Activated CD4-positive, alpha-beta T cell treated with anti-CD3 and anti-CD28 coated beads, Interleukin-2, amount 10 ng/mL, durations not matched to agents 24 days and 14 days (primary cell): ENCODE measurements at places on chromosomes 5 and 9.
A peak's percentile ranks its signal among the peaks of the same experiment; 100 is the strongest.

- H3K4me1 ChIP-seq: no peaks in the 10 kb centered on the region
- H3K36me3 ChIP-seq: no peaks in the 10 kb centered on the region
- DNase-seq: no peak
- no peak overlapping the region for H3K4me3 ChIP-seq
These were observed 419.3 kb upstream of the MEF2C start for GRCh38 chr5:89302102-89302891.

GRCh38 chr9:121878271-121878822 is 214.8 kb downstream of the TTLL11 start:
- peaks cover 1% of the 10 kb centered on the region for H3K27me3 ChIP-seq
- H3K36me3 ChIP-seq: no peaks in the 10 kb centered on the region
- DNase-seq: no peak
- no peak overlapping the region for H3K27ac ChIP-seq

DNA sequence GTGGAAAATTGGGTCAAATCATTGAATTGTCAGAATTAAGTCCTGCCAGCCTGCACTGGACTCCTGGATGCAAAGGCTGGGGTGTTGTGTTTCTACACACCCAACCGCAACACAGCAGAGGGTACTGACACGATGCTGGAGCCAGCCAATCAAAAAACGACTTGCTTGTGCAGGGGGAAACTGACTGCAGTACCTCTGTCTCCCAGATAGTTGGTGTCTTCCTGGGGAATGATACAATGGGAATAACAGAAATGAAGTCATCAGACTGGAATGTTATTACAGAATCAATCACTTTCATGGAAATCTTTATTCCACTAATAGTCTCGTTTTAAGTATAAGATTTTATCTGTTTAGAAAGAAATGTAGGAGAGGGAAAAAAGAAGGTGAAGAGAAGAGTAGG is 330.3 kb downstream of the MLLT3 start:
- H3K4me1 ChIP-seq: peaks cover 5% of the 10 kb centered on the region
- no peak for DNase-seq
- H3K4me3 ChIP-seq: no peak overlapping the region
- H3K27me3 ChIP-seq: no peaks in the 10 kb centered on the region
- H3K27ac ChIP-seq: no peak overlapping the region

DNA sequence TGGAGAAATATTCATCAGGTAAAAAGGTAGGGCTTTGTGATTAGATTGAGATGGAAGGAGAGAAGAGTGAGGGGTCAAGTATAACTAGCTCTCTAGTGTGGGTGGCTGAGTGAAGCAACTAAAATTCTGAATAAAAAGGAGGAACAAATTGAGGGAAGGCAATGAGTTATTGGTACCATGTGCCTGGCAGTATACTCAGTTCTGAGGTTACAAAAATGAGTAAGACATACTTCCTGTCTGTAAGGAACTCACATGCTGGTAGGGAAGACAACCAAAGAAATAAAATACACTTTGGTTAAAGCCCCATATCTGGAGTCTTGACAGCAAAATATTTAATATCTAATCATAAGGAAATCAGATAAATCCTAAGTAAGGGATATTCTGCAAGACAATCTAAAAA is 476.8 kb upstream of the C9orf72 start:
- no peak overlapping the region for H3K4me3 ChIP-seq
- no peaks in the 10 kb centered on the region for H3K27me3 ChIP-seq
- no peak for DNase-seq
- H3K27ac ChIP-seq: no peak overlapping the region
- no peaks in the 10 kb centered on the region for H3K36me3 ChIP-seq

GRCh38 chr5:85052826-85053225 is 668.1 kb upstream of the EDIL3 start:
- no peaks in the 10 kb centered on the region for H3K4me1 ChIP-seq
- no peak overlapping the region for H3K4me3 ChIP-seq
- H3K27me3 ChIP-seq: no peaks in the 10 kb centered on the region
- DNase-seq: no peak
- H3K36me3 ChIP-seq: no peaks in the 10 kb centered on the region
- no peak overlapping the region for H3K27ac ChIP-seq

- no peak overlapping the region for H3K27ac ChIP-seq
- H3K4me3 ChIP-seq: peak overlapping the region; percentile 27
- peaks cover 49% of the 10 kb centered on the region for H3K27me3 ChIP-seq
- DNase-seq: peak; percentile 68
These were observed 206.0 kb upstream of the DMRTA1 start for GRCh38 chr9:22240619-22241018.

- H3K4me1 ChIP-seq: peaks cover 77% of the 10 kb centered on the region
- H3K36me3 ChIP-seq: peaks cover 3% of the 10 kb centered on the region
- no peak for DNase-seq
- H3K27me3 ChIP-seq: no peaks in the 10 kb centered on the region
- no peak overlapping the region for H3K4me3 ChIP-seq
These were observed 118.4 kb upstream of the MAP3K1 start for GRCh38 chr5:56696900-56697299.

GRCh38 chr5:14136228-14136627 is 6.9 kb upstream of the TRIO start:
- no peak overlapping the region for H3K27ac ChIP-seq
- H3K36me3 ChIP-seq: peaks cover 1% of the 10 kb centered on the region
- H3K4me3 ChIP-seq: no peak overlapping the region
- H3K4me1 ChIP-seq: no peaks in the 10 kb centered on the region

GRCh38 chr9:85115473-85115872 is 445.9 kb downstream of the NTRK2 start:
- H3K27ac ChIP-seq: no peak overlapping the region
- no peaks in the 10 kb centered on the region for H3K36me3 ChIP-seq
- H3K4me3 ChIP-seq: no peak overlapping the region
- H3K27me3 ChIP-seq: no peaks in the 10 kb centered on the region
- H3K4me1 ChIP-seq: no peaks in the 10 kb centered on the region
- no peak for DNase-seq

GRCh38 chr5:45521067-45521466 is 175.1 kb downstream of the HCN1 start:
- no peak overlapping the region for H3K4me3 ChIP-seq
- no peaks in the 10 kb centered on the region for H3K27me3 ChIP-seq
- no peak for DNase-seq
- H3K27ac ChIP-seq: no peak overlapping the region

- H3K4me1 ChIP-seq: no peaks in the 10 kb centered on the region
- DNase-seq: no peak
- no peak overlapping the region for H3K4me3 ChIP-seq
- H3K27me3 ChIP-seq: no peaks in the 10 kb centered on the region
- H3K27ac ChIP-seq: no peak overlapping the region
These were observed 479.0 kb downstream of the CYLC2 start for GRCh38 chr9:103474156-103474555.

DNA sequence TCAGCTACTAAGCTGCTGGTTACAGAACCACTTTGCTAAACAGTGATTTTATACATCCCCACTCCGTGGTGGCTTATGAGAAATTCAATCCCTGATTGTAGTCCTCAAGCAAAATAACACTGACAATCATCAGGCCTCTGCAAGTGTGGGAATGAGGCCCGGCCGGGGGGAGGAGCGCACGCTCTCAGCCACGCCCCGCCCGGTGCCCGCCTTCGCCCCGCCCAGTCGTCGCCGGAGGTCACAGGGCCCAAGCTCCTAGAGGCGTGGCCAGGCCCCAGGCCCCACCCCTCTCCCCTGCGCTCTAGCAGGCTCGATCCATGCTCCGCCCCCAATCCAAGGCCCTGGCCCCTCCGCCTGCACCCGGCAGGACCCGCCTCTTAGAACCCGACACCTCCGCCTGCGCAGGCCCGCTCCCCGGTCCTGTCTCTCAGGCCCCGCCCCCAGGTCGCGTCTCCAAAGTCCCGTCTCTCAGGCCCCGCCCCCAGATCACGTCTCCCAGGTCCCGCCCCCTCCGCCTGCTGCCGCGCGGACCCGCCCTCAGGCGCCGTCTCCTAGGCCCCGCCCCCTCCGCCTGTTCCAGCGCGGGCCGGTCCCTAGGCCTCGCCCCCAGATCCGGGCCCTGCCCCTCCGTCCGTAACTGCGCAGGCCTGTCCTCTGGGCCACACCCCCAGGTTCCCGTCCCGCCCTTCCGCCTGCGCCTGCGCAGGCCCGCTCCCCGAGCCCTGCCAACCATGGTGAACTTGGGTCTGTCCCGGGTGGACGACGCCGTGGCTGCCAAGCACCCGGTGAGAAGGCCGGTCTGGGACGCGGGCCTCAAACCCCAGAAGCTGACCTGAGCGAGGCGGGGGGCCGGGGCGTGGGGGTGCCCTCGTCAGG is at the start of gene TMEM141:
TMEM141 (plus strand) TSS at position 705 of the 876 bp plus-strand sequence; CDS start at position 732, 27 bp downstream.
- H3K4me1 ChIP-seq: peaks cover 26% of the 10 kb centered on the region
- H3K27me3 ChIP-seq: peaks cover 15% of the 10 kb centered on the region
- DNase-seq: peak; percentile 100
- H3K4me3 ChIP-seq: peak within 1 kb of the TSS; percentile 87
- peak within 1 kb of the TSS; percentile 91 for H3K27ac ChIP-seq
- peaks cover 3% of the 10 kb centered on the region for H3K36me3 ChIP-seq

DNA sequence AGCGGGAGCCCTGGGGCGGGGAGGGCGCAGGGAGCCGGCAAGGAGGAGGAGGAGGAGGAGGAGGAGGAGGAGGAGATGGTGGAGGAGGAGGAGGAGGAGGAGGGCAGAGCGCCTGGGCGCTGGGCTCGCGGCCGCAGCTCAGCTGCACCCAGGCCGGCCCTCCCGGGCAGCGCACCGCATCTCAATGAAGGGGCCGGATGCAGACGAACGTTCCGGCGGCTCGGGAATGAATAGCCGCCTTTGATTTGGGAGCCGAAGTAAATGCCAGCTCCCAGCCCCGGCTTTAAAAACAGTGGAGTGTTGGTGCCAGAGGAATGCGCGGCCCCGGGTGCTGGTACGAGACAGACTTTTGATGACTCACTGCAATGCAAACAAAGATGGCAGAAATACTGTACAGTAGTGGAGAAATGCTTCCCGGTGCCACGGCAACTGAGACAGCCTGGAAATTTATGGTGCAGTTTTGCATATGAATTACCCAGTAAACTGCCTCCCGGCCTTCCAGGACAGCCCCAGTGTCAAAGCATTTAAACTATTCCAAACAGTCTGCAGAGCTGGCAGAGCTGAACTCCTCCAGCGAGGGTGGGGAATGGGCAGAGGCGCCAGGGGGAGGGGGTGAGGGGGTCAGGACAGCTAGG is 43.1 kb downstream of the NACC2 start:
- H3K36me3 ChIP-seq: no peaks in the 10 kb centered on the region
- no peak overlapping the region for H3K27ac ChIP-seq
- peaks cover 4% of the 10 kb centered on the region for H3K27me3 ChIP-seq
- no peak overlapping the region for H3K4me3 ChIP-seq
- no peak for DNase-seq
- peaks cover 3% of the 10 kb centered on the region for H3K4me1 ChIP-seq

DNA sequence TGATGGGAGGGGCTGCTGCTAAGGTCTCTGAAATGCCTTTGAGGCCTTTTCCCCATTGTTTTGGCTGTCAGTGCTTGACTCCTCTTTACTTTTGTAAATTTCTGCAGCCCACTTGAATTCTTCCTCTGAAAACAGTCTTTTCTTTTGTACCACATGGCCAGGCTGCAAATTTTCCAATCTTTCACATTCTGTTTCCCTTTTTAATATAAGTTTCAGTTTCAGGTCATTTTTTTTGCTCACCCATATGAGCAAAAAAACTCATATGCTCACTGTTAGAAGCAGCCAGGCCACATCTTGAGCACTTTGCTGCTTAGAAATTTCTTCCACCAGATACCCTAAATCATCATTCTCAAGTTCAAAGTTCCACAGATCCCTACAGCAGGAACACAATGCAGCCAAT is 234.6 kb upstream of the ADRA1B start:
- DNase-seq: no peak
- no peaks in the 10 kb centered on the region for H3K36me3 ChIP-seq
- no peaks in the 10 kb centered on the region for H3K4me1 ChIP-seq
- no peak overlapping the region for H3K27ac ChIP-seq
- H3K4me3 ChIP-seq: no peak overlapping the region
- H3K27me3 ChIP-seq: no peaks in the 10 kb centered on the region

- DNase-seq: no peak
- H3K4me1 ChIP-seq: no peaks in the 10 kb centered on the region
- no peak overlapping the region for H3K4me3 ChIP-seq
- no peaks in the 10 kb centered on the region for H3K27me3 ChIP-seq
- no peak overlapping the region for H3K27ac ChIP-seq
These were observed 510.6 kb upstream of the MPDZ start for GRCh38 chr9:13790055-13790454.
